ENCODE measurements at places on chromosomes 16 and 17.

GRCh38 chr17:40522250-40522960, 21.0 kb upstream of the TNS4 start:
- peak overlapping the region; percentile 93 for H3K27ac ChIP-seq
- DNase-seq, result no peak
- no peak overlapping the region for H3K4me3 ChIP-seq
- H3K36me3 ChIP-seq, result peaks cover 22% of the 10 kb centered on the region

DNA sequence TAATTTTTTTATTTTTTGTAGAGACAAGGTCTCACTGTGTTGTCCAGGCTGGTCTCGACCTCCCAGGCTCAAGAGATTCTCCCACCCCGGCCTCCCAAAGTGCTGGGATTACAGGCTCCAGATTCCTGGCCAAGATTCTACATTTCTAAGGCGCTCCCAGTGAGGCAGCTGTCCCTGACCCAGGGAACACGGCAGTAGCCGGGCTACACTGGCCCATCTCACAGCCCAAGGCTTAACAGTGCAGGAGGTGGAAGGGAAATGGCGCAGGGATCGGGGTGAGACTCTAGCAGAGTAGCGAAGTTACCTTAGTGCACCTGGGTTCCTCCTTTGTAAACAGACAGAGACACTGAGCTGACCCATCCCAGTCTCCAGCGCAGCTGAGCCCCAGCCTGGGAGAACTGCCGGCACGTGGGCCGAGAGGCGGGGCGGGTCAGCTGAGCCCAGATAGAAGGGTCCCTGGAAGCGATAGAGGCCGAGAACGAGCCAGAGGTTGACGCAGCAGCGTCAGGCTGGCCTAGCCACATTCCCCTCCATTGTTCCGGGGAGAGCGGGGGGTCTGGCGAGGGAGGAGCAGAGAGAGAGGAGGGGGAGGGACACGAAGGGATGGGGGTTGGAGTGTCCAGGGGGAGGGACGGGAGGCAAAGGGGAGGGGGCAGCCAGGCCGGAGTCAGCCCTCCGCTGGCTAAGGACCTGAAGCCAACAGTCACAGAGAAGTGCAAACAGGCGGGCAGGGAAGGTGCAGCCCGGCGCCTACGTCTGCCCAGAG, 2.5 kb downstream of the CARHSP1 start:
- peak overlapping the region; percentile 44 for H3K27ac ChIP-seq
- no peaks in the 10 kb centered on the region for H3K36me3 ChIP-seq
- peaks cover 60% of the 10 kb centered on the region for H3K4me1 ChIP-seq
- H3K27me3 ChIP-seq, result peaks cover 12% of the 10 kb centered on the region
- H3K4me3 ChIP-seq, result peak overlapping the region; percentile 92

DNA sequence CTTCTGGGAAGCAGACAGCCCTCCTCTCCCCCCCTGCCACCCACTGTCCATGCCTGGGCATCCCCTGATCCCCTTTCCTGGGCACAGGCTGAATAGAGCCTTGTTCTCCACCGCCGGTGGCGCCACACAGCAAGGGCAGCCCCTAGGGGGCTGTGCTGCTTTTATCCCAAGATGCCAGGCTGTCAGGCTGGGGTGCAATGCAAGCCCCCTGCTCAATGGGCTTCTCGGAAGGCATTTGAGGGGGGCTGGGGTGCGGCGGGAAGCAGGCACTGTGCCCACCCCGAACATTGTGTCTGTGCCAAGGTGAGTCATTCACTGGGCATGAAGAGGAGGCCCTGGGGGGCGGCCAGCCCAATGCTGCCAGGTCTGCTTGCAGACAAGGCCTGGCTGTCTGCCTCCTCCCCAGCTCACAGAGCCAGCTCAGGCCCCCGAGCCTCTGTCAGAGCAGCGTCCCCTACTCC, 1.5 kb upstream of the GFAP start:
- H3K27ac ChIP-seq, result no peak overlapping the region
- H3K4me1 ChIP-seq, result peaks cover 6% of the 10 kb centered on the region
- no peak for DNase-seq
- H3K4me3 ChIP-seq, result no peak overlapping the region
- H3K27me3 ChIP-seq, result peaks cover 3% of the 10 kb centered on the region

GRCh38 chr16:3810198-3810664, 70.3 kb downstream of the CREBBP start:
- DNase-seq, result no peak
- peaks cover 22% of the 10 kb centered on the region for H3K36me3 ChIP-seq
- H3K4me3 ChIP-seq, result no peak overlapping the region
- no peaks in the 10 kb centered on the region for H3K27me3 ChIP-seq

GRCh38 chr16:84360170-84360569, 8.2 kb upstream of the ATP2C2 start:
- peaks cover 39% of the 10 kb centered on the region for H3K27me3 ChIP-seq
- H3K36me3 ChIP-seq, result no peaks in the 10 kb centered on the region
- H3K4me3 ChIP-seq, result no peak overlapping the region
- DNase-seq, result no peak

DNA sequence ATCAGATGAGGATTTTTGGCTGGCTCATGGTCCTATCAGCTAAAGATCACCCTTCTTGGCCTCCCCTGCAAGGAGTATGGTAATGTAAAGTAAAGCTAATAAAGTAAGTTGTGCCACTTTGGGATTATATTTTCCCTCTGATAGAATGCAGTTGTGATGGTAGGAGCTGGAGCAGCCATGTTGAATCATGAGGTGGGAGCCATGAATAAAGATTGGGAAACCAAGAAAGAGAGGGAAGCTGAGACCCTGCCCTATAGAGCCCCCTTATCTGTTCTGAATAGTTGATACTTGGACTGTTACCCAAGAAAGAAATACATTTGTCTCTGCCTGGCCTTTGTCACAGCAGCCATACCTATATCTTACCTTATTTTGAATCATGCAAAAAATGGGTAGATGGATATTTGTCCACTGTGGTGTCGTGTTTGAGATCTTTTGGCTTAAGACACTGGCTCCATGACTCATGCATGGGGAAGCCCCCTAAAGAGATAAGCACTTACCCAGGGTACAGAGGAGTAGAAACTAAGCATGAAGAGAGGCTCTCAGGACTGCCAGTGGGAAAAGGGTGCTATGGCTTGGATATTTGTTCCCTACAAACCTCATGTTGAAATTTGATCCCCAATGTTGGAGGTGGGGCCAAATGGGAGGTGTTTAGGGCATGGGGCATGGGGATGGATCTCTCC, 17.7 kb upstream of the TVP23A start:
- no peak for DNase-seq
- H3K4me3 ChIP-seq, result no peak overlapping the region
- peaks cover 58% of the 10 kb centered on the region for H3K27me3 ChIP-seq
- H3K4me1 ChIP-seq, result no peaks in the 10 kb centered on the region
- H3K27ac ChIP-seq, result no peak overlapping the region

- H3K27ac ChIP-seq, result no peak overlapping the region
- H3K27me3 ChIP-seq, result peaks cover 2% of the 10 kb centered on the region
- no peaks in the 10 kb centered on the region for H3K36me3 ChIP-seq
- no peaks in the 10 kb centered on the region for H3K4me1 ChIP-seq
These were observed 33.1 kb downstream of the ZNF469 start for GRCh38 chr16:88415713-88416323.

DNA sequence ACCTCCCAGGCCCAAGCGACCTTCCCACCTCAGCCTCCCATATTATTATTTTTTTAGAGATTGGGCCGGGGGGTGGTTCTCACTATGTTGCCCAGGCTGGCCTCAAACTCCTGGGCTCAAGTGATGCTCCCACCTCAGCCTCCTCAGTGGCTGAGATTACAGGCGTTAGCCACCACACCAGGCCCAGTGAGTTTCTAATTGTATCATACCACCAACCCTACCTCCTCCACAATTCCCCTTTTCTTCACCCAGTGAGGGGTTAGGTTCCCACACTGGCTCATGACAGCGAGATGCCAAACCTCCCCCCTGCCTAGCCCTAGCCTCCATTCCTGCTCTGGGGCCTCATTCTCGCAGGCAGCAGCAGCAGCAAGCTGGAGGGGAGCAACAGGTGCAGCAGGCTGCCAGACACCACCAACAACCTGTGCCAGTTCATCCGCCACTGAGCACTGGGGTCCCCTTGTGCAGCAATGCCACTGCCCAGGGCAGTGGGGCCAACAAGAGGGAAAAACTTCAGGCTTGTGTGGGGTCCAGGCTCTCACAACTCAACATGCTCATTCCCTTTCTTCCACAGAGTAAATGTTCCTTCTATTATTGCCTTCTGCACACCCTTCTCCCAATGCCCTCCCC, 9.1 kb downstream of the ATP6V0D1 start:
- no peak for DNase-seq
- 0 out of 2 replicates have a peak overlapping the region, but pooled peaks have one; percentile 3 for H3K27ac ChIP-seq
- H3K4me1 ChIP-seq, result peaks cover 38% of the 10 kb centered on the region
- no peaks in the 10 kb centered on the region for H3K27me3 ChIP-seq
- H3K4me3 ChIP-seq, result no peak overlapping the region
- no peaks in the 10 kb centered on the region for H3K36me3 ChIP-seq

DNA sequence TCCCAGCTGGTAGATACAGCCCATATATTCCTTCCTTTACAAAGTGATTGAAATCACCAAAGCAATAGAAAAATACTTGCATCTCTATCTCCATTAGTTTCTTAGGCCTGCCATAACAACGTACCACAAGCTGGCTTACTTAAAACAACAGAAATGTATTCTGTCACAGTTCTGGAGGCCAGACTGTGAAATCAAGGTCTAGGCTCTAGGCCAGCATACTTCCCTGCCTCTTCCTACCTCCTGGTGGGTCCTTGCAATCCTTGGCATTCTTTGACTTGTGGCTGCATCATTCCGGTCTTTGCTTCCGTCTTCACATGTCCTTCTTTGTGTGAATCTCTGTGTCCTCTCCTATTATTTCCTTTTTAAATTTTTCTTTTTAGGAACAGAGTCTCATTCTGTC, 62.5 kb downstream of the ERCC4 start:
- H3K27me3 ChIP-seq, result peaks cover 8% of the 10 kb centered on the region
- DNase-seq, result peak; percentile 24
- no peak overlapping the region for H3K27ac ChIP-seq
- H3K36me3 ChIP-seq, result peaks cover 4% of the 10 kb centered on the region
- peaks cover 16% of the 10 kb centered on the region for H3K4me1 ChIP-seq

GRCh38 chr17:64784353-64785010, 122.4 kb upstream of the SMURF2 start:
- no peaks in the 10 kb centered on the region for H3K36me3 ChIP-seq
- no peaks in the 10 kb centered on the region for H3K4me1 ChIP-seq
- H3K27me3 ChIP-seq, result peaks cover 6% of the 10 kb centered on the region
- DNase-seq, result no peak

DNA sequence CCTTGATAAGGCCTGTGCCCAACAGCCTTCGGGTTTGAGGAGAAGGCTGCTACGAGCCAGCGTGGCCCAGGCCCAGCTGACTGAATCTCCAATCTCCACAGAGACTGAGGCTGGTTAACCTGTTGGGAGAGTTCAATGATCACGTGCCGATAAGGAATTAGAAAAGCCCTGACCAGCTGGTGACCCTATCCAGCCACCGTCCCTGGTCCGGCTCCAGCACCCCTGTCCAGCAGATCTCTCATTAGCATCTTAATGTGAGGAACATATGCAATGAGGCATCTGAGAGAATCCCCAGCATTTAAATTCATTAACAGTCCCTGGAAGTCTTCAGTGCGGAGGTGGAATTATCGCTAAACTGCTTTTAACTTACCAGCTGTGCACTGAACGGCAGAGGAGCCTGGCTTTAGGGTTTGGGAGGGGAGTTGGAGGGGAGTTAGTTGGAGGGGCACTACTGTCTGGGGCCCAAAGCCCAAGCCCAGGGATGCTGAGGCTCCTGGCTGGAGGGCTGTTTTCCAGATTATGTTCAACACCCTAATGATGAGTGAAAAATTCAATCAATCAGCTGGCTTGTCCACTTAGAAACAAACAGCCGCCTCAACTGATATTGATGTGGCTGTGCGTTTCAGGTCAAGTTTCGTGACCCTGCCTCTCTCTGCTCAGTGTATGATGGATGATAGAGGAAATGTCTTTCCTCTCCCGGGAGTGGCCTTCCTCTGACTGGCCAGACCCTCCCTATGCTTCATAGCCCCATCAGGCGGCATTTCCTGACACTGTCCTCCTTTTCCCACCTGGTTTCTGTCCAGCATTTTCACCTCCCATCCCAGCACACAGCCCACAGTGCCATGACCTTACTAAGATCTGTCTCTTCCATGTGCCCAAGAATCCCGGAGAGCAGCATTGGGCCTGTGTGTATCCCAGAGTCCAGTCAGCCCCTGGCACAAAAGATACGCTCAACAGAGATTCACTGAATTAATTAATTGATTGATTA, 184.5 kb downstream of the CCT6B start:
- peaks cover 2% of the 10 kb centered on the region for H3K27me3 ChIP-seq
- H3K4me3 ChIP-seq, result no peak overlapping the region
- no peak overlapping the region for H3K27ac ChIP-seq
- H3K4me1 ChIP-seq, result no peaks in the 10 kb centered on the region
- H3K36me3 ChIP-seq, result no peaks in the 10 kb centered on the region
- no peak for DNase-seq

DNA sequence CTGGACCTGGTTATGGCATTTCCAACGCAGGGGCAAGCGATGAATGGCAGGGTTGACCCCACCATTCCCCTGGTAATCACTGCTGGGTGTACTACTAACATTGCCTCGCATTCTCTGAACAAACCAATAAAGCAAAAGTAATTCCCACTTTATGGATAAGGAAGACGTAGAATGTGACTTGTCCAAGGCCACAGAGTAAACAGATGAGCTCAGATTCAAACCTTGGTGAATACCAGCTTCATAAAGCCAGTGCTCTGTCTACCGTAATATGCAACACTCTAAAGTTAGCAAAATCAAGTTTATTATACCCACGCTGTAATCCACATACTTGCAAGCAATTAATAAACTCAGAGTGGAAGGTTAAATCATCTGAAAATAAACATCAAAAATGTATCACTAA, 59.6 kb downstream of the ANKFY1 start:
- H3K27me3 ChIP-seq, result no peaks in the 10 kb centered on the region
- peaks cover 52% of the 10 kb centered on the region for H3K4me1 ChIP-seq
- DNase-seq, result peak; percentile 14
- peaks cover 29% of the 10 kb centered on the region for H3K36me3 ChIP-seq
- peak overlapping the region; percentile 91 for H3K27ac ChIP-seq
- H3K4me3 ChIP-seq, result peak overlapping the region; percentile 47

DNA sequence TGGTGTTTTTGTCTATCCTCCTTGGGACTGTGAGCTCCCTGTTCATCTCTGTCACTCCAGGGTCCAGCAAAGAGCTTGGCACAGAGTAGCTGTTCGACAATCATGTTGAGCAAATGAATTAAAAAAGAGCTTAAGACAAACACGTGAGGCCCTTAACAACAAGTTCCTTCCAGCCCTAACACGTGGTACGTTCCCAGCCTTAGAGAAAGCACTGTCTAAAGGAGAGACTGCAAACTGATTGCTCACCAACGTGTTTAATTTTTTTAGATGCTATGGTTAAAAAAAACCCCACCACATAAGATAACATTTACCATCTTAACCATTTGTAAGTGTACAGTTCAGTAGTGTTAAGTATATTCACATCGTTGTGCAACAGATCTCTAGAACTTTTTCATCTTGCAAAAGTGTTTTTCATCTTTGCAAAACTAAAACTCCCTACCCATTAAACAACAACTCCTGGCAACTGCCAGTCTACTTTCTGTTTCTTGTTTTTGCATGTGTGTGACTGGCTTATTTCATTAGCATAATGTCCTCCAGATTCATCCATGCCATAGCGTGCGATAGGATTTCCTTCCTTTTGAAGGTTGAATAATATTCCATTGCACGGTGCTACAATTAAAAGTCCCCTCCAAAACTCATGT, 28.2 kb downstream of the LAT start:
- no peak overlapping the region for H3K4me3 ChIP-seq
- peaks cover 11% of the 10 kb centered on the region for H3K4me1 ChIP-seq
- H3K27ac ChIP-seq, result no peak overlapping the region
- no peak for DNase-seq
